ENCODE measurements at places on chromosomes 7 and 10.

- DNase-seq: no peak
Observed at GRCh38 chr10:129511086-129511485, 44.0 kb downstream of the MGMT start.

GRCh38 chr7:159119851-159120539 lies 24.7 kb downstream of the VIPR2 start:
- no peak for DNase-seq

- no peak for DNase-seq
Observed at GRCh38 chr10:69182005-69182404, 2.0 kb downstream of the SUPV3L1 start.

- no peak for DNase-seq
Observed at GRCh38 chr10:133460208-133460769, 6.5 kb downstream of the SCART1 start.

DNA sequence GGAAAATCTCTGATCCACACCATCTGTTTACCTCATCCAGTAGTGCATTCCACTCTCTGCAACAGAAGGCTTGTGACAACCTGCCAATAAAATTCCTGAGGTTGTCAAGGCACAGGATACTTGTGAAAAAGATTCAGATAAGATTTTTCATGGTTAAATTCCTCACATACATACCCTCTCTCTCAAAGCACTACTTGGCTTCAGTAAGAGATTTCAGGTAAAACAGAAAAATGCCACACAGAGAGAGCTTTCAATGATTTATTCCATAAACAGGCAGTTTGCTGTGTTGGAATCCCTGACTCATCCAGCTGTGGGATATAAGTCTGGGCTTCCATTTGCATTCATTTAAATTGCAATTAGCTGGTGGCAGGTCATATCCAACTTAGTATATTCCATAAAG lies 99.7 kb upstream of the CAV2 start:
- no peak for DNase-seq

GRCh38 chr7:132351954-132352499 lies 224.2 kb downstream of the PLXNA4 start:
- DNase-seq: no peak

DNA sequence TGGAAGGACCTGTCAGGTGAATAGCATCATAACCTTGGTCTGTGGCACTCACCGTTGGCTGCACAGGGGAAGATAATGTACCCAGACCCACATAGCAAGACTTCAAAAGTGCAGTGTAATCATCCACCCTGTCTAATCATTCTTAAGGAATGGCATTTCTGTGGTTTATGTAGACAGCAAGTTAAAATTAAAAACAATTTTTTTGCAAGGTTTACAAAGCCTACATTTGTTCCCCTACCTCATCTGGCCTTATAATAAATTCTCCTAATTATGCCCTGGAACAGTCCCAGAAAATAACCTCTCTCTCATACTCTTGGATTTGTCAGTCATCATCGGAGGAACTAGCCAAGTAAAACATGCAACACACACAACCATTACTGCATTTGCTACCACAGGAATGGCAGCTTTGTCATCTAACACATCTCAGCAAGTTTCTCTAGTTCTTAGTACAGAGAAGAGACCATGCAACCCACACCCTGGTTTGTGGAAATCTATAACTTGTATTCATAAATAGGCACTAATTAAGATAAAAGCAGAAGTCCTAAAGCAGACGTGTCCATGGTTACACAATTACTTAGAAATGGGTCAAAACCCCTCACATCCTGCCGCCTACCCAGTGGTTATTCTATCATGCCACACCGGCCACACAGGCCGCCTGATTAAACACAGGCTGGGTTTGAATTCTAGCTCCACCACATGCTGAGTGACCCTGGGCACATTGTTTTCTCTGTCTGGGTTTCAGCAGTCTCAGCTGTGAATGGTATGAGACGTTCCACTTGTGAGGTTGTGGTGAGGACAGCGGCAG lies 19.1 kb downstream of the ABLIM1 start:
- no peak for DNase-seq

- no peak for DNase-seq
Observed at GRCh38 chr10:107434854-107435253, 270.3 kb upstream of the SORCS1 start.

- no peak for DNase-seq
Observed at GRCh38 chr10:64033711-64034110, 512.5 kb downstream of the REEP3 start.

DNA sequence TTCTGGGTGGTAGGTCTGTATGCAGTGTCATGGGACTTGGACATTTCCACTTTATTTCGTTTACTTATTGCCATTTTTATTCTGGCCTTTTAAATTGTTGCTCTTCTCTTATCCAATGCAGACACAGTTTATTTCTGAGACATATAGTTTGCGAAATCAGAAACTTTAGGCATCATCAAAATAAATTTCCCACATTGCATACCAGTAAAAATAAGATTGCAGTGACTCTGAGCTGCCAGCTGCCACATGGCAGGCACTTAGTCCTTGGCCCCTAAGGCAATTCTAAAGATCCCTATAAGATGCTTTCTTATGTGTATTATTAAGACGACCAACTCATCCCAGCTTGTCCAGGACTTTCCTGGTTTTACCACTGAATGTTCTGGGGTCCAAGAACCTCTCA lies 81.8 kb upstream of the ANKRD1 start:
- DNase-seq: no peak

GRCh38 chr10:6047847-6048246 lies 14.3 kb downstream of the IL2RA start:
- DNase-seq: no peak

- DNase-seq: no peak
Observed at GRCh38 chr7:49038821-49039358, 114.5 kb downstream of the CDC14C start.

DNA sequence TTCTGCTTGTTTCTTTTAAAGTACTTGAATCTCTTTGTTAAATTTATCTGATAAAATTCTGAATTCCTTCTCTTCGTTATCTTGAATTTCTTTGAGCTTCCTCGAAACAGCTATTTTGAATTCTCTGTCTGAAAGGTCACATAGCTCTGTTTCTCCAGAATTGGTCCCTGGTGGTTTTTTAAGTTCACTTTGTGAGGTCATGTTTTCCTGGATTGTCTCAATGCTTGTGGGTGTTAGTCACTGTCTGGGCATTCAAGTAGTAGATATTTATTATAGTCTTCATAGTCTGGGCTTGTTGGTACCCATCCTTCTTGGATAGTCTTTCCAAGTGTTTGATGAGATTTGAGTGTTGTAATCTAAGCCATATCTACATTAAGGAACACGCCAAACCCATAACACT lies 1060.6 kb downstream of the LRMDA start:
- DNase-seq: no peak

- DNase-seq: no peak
Observed at GRCh38 chr10:132708936-132709335, 77.0 kb downstream of the NKX6-2 start.

DNA sequence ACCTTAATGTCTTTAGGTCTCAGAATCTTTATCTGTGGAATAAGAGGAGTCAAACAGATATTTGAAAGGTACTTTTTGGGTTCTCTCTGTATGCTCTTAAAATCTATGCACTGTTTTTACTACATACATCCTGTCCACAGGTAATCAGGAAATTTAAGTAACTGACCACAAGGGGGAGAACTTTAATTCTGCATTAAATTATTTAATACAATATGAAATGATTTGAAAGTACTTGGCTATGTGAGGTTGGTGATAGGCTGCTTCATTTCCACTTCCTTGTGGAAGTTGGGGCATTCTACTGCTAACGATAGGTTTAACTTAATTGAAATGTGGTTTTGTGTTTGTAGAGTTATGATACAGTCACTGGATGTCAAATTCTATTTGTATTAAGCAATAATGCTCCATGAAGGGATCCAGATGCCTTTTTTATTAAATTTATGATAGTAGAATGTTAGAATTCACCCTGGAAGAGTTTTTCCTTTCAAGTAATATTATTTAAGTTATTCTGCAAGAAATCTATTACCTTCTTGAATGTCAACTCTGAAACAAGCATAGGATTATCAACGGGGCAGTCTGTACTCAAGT lies 6.0 kb downstream of the TEX47 start:
- no peak for DNase-seq

- no peak for DNase-seq
Observed at GRCh38 chr7:135728136-135728669, at the start of gene SLC13A4. SLC13A4 (minus strand) TSS chr7:135728186; CDS start chr7:135727496, 690 bp downstream.

- no peak for DNase-seq
Observed at GRCh38 chr10:30055226-30055662, 4.1 kb downstream of the JCAD start.

GRCh38 chr7:129452589-129453231 lies 18.5 kb downstream of the STRIP2 start:
- no peak for DNase-seq

DNA sequence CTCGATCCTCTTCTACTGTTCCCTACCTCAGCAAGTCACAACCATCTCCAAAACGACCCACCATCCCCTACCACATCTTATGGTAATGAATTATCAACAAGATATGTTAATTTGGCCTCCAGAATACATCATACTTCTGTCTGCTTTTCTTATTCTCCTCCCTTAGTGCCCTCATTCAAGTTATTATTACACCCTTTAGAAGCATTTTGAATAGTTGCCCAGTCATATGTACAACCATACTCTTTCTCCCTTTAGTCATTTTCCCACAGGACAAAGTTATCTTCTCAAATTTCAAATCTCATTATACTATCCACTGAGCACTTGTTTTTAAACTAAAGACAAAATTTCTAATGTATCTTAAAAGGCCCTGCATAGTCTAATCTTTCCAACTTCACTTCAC lies 71.0 kb downstream of the GNAT3 start:
- no peak for DNase-seq

DNA sequence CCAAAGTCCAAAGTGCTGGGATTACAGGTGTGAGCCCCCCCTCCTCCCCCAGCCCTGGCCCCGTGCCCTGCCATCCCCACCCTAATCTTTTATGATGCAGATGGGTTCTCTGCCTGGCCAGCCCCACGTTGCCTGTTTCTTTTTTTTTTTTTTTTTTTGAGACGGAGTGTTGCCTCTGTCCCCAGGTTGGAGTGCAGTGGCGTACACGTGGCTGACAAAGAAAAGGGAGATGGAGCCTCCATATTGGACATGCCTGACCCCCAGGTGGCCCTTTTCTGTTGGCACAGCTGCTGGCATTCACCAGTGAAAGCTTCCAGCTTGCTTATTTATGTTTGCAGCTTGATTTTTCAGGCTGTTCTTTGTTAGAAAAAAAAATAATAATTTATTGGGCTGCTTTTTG lies 235.3 kb downstream of the CCDC3 start:
- DNase-seq: no peak

DNA sequence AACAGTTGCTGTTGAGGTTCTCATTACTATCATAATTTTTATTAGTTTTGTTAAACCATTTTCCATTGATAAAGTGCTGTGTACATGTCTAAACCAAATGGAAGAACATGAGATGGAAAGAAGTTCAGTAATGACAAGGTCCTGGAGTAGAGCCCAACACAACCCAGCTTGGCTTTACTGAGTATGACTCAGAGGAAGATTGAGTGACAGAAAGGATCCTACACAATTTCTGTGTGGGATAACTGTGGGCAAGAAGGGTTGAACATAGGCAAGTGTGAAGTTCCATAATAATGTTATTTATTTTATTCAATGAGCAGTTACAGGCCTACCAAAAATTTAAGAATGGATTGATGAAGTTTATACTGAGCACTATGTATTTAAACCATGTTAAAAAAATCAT lies 15.9 kb downstream of the PRKG1 start:
- no peak for DNase-seq

DNA sequence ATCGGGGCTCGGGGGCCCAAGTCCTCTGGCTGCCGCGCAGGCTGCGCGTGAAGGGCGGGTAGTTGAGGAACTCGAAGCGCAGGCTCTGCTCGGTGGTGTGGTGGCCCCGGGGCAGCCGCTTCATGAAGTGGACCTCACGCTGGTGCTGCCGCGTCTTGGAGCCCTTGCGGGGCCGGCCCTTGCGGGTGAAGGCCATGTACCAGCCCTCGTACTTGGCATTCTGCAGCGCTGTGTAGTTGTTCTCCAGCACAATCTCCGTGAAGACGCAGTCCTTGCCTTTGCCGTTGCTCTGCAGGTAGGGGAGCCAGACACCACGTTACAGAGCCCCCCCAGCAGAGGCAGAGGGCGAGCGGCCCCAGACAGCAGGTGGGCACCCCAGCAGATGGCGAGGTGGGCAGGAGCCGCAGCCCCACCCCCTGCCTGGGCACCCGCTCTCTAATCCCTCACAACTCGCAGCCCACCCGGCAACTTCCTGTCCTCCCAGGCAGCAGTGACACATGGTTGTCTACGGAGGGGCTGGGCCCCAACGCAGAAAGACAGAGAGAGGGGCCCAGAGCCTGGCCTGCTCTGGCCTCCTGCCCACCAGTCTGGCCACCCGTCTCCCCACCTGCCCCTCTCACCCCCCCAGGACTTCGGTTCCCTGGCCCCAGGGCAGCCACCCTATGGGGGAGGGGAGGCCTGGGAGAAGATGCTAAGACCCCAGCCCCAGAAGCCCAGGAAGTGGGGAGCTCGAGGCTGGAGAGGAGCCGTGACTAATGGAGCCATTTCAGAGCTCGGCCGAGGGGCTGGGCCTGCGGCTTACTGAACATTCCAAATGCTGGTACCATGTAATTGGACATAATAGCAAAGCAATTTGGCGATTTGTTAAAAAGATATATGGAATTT lies 5.3 kb downstream of the FGF8 start:
- no peak for DNase-seq

DNA sequence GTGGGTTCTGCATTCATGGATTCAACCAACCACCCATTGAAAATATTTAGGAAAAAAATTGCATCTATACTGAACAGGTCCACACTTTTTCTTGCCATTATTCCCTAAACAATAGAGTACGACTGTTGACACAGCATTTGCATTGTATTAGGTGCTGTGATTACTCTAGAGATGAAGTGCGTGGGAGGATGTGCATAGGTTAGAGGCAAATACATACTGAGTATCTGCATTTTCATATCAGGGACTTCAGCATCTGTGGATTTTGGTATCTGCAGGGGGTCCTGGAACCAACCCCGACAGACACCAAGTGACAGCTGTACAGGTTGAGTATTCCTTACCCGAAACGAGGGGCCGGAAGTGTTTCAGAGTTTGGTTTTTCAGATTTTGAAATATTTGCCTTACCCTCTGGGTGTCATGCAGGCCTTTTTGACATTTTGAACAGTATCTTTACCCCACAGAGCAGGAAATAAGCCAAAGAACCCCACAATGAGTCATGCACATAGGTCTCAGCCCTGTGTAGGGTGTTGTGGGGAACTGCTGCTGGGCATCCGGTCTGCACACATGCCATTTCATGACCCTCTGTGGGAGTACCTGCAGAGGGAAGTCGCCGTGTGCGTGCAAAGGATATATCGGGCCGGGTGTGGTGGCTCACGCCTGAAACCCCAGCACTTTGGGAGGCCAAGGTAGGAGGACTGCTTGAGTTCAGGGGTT lies 14.5 kb downstream of the NUDT5 start:
- DNase-seq: peak; percentile 69

GRCh38 chr10:56255298-56255697 lies 105.8 kb downstream of the ZWINT start:
- DNase-seq: no peak

GRCh38 chr7:111090846-111091245 lies at the start of gene LRRN3:
LRRN3 (plus strand) TSS chr7:111091127; CDS start chr7:111122773, 31,646 bp downstream.
- no peak for DNase-seq
